Urinary bladder (tissue), 4 donors: ENCODE measurements at places on chromosomes 11 and 22. TPM values are rescaled to one million over a fixed set of nuclear protein-coding genes. Genes with fewer than 3 reads are reported as not detected.
A peak's percentile ranks its signal among the peaks of the same experiment; 100 is the strongest.

DNA sequence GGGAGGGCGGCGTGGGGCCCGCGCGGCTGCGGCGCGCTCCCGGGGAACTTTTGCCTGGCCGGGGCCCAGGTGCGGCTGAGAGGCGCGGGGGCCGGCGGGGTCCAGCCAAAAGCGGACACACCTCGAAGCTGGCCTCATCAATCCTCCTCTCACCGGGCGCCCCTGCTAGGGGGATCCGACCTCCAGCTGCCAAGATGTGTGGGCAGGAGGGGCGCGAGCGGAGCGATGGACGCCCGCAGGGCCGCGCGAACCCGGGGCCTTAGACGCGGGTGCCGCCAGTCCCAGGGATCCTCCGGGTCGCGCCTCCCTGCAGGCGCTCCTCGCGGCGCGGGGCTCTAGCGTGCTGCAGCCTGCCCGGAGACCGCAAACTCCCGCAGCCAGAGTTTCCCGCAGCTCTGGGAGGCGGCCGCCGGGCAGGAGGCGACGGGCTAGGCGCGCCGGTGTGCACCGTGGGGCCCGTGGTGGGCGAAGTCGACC, 785 bp downstream of the IGSF9B start:
- DNase-seq, result no peak

DNA sequence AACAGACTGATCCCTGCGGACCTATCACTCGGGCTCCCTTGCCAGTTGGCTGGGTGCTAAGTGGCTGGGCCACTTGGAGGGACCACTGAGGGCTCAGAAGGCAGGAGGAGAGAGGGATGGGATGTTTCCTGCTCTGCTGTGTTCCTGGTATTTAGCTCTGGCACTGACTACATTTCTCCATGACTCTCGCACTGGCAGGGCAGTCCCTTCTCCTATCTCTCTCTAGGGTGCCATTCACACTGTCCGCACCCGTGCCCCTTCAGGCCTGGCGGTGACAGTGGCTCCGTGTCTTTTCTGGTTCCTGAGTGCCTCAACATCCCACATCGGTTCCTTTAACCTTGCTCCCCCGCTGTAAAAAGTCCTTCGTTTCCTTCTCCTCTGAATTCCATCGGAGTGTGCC, 31.6 kb upstream of the CECR2 start:
- DNase-seq, result no peak

- DNase-seq, result no peak
Observed at GRCh38 chr11:58631378-58631777, 8.9 kb downstream of the CNTF start.

- no peak for DNase-seq
Observed at GRCh38 chr11:2527621-2528291, 82.9 kb downstream of the KCNQ1 start.

GRCh38 chr22:39296535-39296934, 22.9 kb downstream of the RPL3 start:
- no peak for DNase-seq

GRCh38 chr11:118401880-118402590, 629 bp downstream of the ATP5MG start:
- no peak for DNase-seq

DNA sequence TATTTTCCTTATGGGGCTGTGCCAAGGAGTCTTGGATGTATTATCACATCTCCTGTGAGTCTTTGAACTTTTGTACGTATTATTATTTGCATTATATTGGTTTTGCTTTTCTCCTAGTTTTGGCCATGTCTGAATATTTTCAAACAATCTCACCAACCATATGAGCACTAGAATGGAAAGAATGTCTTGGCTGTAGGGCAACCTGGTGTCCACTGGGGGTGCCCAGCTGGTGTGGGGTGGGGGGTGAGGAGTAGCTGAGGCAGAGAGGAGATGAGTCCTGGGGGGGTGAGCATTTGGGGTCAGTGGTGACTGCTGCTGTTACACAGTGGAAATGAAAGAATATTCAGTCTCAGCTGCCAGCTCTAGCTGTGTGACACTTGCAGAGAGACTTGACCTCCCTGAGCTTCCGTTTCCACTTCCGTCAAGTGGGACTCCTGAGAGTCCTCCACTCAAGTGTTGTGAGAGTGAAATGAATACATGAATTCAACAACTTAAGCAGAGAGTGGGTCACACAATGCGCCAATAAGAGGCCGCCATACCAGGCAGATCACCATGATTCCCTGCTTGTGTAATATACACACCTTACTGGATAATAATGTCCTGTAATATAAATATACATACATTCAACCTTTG, 12.7 kb upstream of the PVALB start:
- no peak for DNase-seq

GRCh38 chr11:12397931-12398334, 20.6 kb downstream of the PARVA start:
- no peak for DNase-seq

- no peak for DNase-seq
Observed at GRCh38 chr11:45304111-45304991, 18.2 kb upstream of the SYT13 start.

- DNase-seq, result no peak
Observed at GRCh38 chr11:64771861-64772260, 6.5 kb downstream of the SF1 start.

DNA sequence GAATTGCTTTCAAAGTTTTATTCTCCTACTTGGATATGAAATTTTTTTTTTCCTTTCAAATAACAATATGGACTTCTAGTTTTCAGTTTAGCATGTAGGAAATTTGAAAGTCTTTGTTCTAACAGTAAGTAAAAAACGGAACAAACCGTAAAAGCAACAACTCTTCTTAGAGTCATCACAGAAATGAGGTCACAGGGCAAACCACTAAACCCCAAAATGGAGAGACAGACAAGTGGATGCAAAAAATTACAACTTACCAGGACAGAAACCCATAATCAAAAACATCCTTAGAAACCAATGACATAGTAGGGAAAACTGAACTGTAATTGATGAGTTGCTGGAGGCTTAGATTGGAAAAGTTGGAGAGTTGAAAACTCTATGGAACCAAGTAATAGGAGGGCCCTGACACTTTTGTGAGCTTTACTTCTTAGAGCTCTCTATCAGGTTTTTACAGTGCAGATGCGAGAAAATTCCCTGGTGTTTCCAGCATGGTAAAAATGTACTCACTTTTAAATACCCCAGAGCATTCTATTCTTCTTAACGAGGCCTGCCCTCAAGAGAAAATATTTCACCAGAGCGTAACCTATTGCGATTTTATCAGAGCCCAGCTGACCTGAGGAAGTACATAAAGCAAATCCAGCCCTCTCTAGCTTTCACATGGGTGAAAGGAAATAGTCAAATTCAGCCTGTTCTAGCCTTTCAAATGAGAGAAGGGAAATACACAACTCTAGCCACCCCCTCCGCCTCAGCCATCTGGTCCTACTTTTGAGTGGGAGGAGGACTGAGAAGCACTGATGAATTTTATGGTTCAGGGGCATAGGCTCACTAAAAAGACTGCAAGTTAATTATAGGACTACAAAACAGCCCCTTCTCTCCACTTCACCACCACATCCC, 39.1 kb downstream of the CASP12 start:
- DNase-seq, result no peak

DNA sequence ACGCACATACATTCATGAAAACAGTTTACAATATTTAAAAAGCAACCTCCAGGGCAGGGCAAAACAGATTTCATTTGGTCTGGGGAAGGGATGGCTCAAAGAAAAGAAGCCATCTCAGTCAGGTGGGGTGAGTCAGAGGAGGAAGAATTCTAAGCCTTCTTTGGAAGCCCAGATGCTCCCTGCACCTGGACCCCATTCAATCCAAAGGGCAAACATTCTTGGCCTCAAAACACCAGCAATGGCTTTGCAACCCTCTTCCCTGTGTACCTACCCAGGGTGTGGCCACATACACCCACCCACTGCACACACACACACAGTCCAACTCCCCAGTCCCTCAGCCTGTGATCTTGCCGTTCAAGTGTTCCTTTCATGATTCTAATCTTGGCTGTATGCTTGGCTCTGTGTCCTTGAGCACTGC, 2.0 kb downstream of the KCNE3 start:
- no peak for DNase-seq

- DNase-seq, result peak; percentile 56
Observed at GRCh38 chr11:74417379-74417804, 19.2 kb upstream of the PGM2L1 start.

- DNase-seq, result no peak
Observed at GRCh38 chr22:24183321-24184031, 2.2 kb downstream of the SUSD2 start.

GRCh38 chr11:123143476-123143875, 51.6 kb downstream of the CLMP start:
- no peak for DNase-seq

DNA sequence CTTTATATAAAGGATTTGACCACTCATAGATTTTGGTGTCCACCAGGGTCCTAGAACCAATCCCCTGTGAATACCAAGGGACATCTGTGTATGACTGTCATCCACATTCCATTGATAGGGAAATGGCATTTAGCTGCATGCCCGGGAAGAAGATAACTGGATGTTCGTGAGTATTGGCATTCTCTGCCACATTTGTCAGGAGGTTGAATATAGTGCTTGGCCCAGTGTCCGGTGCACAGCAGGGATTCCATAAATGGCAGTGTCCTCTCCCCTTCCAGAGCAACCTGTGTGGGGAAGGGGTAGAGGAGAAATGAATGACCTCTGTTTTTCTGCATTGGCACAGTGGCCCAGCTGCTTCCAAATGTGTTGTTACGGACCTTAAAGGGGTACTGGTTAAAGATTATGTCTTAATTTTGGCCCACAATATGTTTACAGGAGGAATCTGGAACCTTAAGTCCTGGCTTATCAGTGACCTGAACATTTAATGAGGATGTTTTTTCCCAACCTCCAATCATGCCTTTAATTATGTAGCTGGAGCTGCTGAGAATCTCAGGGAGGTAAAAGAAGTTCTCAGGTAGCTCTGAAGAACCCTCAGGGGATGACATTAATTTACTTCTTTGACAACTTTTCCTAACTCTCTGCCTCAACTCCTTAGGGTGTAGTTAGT, 33.6 kb upstream of the OR4B1 start:
- no peak for DNase-seq

- DNase-seq, result no peak
Observed at GRCh38 chr11:94494126-94494680, 419 bp downstream of the ANKRD49 start.

DNA sequence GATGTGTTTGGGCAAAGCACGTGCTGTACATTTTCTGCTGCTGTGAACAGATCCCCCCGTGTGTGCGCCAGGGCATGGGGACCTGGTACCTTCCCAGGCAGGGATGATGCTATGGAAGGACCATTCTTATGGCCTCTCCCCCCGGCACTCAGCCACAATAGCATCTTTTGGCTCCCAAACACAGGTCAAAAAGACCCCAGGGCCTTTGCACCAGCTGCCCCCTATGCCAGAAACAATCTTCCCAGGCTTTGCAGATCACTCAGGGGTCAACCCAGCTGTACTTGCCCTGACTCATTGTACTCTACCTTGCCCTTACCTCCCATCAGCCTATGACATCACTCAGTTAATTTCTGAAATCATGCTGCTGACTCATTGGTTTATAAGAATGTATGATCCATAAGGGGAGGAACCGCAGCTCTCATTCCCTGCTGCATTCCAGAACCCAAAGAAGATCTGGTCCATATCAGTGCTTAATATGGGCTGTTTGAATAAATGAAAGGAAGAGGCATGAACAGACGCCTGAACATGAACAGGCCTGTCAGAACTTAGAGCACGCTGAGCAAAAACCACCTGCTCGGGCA, 100.7 kb downstream of the CELSR1 start:
- no peak for DNase-seq

DNA sequence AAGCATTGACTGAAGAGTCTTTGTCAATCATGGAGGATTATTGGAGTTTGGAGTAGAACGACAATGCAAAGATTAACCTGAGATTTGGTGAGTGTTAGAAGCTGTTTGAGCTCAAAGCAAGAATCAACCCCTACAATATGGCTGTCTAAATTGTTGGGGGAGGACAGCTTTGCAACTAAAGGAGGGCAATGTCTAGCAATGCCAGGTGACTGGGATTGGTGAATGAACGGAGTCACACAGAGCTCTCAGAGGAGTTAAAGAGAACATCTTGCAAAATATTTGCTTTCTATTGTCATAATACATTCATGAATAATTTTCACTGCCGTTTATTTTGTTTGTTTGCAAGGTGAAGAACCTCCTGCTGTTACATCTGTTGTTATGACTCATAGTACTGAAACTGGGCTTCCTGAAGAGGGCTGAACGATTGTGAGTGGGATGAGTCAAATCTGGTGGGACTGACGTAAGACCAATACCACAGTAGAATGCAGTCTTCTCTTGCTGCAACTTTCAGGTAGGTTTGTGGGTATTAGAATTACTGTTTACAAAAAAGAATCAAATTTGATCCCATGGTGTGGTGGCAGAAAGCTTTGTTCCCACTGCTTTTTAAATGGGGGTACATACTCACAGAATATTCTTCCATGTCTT, 281.9 kb downstream of the CADM1 start:
- no peak for DNase-seq

DNA sequence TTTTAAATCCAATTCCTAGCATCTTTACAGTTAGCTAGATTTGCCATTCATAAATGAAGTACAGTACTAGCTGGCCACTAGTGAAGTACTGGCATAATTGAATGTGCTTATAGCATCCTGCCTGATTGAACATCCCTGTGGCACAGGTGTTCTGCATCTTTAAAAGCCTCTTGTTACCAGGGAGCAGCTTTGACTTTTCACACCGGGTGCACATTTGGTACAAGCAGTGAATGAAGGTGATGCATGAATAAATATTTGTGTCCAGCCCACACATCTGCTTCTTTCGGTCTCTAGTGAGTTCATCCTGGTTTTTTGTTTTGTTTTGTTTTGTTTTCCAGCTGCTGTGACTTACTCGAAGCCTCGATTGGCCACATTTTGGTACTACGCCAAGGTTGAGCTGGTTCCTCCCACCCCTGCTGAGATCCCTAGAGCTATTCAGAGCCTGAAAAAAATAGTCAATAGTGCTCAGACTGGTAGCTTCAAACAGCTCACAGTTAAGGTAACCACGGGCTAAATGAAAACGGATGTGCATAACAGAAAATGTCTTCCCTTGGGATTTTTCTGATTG, 5.3 kb downstream of the ATP5MG start:
- DNase-seq, result no peak

PHOX2A gene
- total RNA-seq, result 0.90 TPM

TYR gene
- not detected for total RNA-seq

KCNJ1 gene
- not detected for total RNA-seq

AGBL2 gene
- total RNA-seq, result 3.5 TPM

GDPD4 gene
- total RNA-seq, result not detected

CSF2RB gene
- 5.3 TPM for total RNA-seq

TMEM121B gene
- 0.21 TPM for total RNA-seq

ADORA2A gene
- 3.6 TPM for total RNA-seq

TH gene
- 1.6 TPM for total RNA-seq
